Astrocyte of the cerebellum (primary cell): ENCODE measurements at places on chromosomes 13 and 19.

DNA sequence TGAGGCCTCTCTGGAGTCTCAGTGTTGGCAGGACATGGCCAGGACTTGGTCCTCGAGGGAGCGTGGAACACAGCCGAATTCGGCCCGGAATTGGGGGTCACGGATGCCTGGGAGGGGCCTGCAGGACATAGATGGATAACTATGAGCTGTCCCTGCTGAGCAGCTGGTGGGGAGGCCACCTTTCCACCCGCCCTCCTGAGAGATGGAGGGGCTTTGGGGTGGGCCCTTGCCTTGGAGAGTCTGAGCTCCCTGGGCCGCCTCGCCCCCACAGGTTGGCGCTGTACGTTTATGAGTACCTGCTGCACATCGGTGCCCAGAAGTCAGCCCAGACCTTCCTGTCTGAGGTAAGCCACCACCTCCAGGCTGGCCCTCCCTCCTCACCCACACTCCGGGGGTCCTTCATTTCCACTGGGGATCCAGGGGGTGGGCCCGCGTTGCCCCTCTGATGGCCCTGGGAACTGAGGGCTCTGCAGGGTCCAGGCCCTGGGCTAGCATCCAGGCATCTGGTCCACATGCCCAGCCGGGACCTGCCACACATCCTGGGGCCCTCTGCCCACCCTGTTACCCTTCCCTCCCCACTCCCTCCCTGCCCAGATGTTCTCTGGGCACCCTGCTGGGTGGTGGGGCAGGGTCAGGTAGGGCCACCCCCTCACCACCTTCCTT is 8.0 kb downstream of the SSBP4 start:
- no peak for DNase-seq

- no peak for DNase-seq
Observed at GRCh38 chr13:50291611-50292010, 276.4 kb downstream of the KCNRG start.

- no peak for DNase-seq
Observed at GRCh38 chr19:17450264-17451075, 2.0 kb upstream of the TMEM221 start.

GRCh38 chr13:25136880-25137787 is 35.0 kb downstream of the AMER2 start:
- DNase-seq = no peak

DNA sequence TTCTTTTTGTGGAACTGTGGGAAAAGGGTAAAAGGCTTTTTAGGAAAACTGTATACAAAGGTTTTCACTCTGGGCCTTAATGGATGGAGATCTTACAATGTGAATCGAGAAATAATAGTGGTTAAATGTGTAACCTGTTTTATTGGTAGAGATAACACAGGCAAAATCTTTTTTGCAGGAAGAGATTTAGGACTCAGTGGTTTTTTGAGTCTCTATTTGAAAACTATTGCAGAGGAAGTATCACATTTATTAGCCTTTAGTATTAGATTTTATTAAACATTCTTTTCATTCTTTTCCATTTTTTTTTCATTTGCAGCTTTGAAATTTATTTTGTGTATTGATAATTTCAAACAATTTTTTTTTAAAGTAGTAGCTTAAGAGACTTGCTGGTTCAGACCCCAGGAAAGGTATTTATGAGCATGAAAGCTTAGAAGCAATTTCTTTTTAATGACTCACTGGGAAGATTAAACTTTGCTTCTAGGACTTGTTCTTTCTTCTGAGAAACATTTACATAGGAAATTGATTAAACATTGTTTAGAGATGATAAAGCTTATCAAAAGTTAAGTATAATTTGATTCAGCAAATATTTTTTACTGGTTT is 10.5 kb downstream of the KLF5 start:
- no peak for DNase-seq
